ENCODE measurements at places on chromosomes 7 and 10.

- no peak for DNase-seq
Measured at GRCh38 chr7:128120116-128120515, 88.9 kb upstream of the LRRC4 start.

DNA sequence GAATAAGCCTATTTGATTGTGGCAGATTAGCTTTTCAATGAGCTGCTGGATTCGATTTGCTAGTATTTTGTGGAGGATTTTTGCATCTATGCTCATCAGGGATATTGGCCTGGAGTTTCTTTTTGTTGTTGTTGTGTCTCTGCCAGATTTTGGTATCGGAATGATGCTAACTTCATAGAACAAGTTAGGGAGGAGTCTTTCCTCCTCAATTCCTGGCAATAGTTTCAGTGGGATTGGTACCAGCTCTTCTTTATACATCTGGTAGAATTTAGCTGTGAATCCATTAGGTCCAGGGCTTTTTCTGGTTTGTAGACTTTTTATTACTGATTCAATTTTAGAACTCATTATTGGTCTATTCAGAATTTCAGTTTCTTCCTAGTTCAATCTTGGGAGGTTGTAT, 43.4 kb upstream of the KLF14 start:
- DNase-seq: no peak

- peak; percentile 61 for DNase-seq
Measured at GRCh38 chr10:16809074-16809718, 8.0 kb downstream of the RSU1 start.

DNA sequence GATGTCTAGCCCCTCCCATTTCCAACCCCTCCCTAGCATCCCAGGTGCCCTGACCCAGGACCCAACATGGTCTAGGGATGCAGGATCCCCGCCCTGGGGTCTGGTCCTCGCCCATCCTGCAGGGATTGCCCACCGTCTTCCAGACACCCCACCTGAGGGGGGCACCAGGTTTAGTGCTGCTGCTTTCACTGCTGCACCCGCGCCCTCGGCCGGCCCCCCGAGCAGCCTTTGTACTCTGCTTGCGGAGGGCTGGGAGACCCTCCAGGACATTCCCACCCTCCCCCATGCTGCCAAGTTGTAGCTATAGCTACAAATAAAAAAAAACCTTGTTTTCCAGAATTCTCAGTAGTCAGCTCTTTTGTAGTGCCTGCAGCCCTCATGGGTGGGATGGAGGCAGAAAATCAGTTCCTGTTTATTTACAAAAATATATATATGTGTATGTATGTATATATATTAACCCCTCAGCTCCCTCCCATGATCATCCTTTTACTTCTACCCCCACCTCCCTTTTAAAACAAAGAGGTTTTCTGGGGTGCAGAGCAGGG, 9.7 kb downstream of the ZYX start:
- DNase-seq: no peak

DNA sequence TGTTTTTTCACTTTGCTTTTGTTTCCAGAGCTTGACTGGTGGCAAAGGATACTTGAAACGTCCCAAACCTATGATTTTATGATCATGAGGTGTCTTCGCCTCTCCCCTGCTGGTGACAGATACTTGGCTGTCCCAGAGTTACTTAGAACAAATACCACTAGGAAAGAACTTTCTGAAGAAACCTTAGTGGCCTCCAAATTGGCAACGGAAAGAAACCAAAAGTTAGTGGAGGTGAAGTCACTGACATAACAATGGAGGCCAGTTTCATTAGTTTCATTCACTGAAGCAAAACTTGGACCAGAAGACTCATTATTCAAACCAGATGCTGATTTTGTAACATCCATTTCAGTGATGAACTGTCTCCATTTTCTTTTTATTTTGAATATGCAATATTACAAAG, 68.6 kb downstream of the JAZF1 start:
- DNase-seq: peak; percentile 80

DNA sequence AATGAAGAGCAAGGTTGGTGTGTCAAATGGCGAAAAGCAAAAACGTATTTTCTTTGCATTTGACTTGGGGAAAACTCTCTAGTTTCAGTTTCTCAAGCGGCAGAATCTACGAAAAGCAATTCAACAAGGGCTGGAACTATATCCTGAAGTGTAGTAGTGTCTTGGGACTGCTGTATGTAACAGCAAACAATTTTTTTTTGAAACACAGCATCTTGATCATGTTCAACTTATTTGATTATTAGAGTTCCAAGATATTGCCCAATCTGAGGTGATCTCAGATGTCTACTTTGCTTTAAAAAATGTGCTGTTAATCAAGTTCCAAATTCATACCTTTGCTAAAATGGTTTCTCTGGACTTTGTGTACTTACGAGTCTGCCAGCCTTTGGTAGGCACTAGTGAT, 120.6 kb downstream of the ZWINT start:
- no peak for DNase-seq

DNA sequence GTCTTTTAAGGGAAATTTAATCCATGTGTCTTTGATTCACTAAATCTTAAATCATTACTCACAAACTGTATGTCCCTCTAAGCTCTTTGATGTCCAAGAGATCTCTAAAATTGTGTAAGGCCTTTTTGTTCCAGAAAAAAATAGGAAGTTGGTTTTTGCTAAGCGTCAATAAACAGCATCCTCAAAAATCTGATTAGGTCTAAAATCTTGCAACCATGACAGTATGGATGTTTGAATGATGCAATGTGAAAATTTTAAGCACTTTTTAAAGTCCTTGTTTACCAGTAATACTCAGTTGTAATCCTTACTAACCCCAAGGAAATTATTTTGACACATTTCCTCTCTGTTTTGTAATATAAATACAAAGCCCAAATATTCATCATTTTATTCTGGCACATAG, 6.8 kb downstream of the MET start:
- DNase-seq: no peak

DNA sequence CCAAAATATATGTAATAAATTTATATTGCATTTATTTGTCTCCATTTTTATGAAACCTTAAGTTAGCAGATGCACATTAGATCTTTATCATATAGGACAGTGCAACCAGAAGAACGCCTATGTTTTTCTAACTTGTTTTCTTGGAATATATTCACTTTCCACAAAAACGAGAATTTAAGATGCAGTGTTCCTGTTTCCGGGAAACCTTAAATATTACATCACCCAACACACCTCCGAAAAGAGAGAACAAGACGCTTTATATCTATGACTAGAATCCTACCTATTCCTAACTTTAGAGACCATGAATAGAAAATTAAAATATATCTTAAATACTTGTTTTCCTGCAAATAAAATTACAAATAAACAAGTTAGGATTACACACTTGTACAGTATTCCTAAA, 1.9 kb downstream of the EZH2 start:
- DNase-seq: no peak

GRCh38 chr10:72564596-72564995, 61.3 kb downstream of the MICU1 start:
- DNase-seq: peak; percentile 91

DNA sequence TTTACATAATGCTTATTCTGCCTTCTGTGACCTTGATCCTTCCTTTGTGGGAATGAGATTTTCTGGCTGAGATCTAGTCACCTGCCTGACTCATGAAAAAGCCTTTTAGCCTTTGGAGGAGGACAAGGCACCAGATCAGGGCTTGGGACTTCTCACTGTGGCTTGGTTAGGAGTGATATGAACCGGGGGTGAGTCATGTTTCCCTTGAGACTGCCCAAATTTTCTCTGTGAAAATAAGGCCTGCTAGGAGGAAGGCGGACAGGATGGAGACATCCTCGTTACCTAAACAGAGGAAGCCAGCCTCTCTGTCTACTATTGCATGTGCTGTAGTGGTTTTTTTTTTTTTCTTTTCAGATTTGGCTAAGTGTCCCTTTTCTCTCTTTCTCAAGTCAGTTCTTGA, 57.8 kb downstream of the EVX1 start:
- DNase-seq: peak; percentile 59

DNA sequence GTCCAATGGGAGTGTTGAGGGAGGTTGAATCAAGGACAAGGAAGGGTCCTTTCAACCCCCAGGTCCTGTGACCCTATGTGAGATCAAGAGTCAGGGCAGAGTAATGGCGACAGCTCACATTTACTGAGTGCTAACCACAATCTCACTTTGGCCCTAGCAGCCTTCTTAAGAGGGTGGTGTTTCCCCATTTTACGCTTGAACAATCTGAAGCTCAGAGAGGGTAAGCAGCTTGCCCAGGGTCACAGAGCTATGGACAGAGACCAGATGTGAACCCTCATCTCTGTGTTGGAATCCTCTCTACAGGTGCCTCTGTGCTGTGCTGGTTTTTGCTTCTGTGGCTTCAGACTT, 102.0 kb downstream of the GRK5 start:
- DNase-seq: no peak

DNA sequence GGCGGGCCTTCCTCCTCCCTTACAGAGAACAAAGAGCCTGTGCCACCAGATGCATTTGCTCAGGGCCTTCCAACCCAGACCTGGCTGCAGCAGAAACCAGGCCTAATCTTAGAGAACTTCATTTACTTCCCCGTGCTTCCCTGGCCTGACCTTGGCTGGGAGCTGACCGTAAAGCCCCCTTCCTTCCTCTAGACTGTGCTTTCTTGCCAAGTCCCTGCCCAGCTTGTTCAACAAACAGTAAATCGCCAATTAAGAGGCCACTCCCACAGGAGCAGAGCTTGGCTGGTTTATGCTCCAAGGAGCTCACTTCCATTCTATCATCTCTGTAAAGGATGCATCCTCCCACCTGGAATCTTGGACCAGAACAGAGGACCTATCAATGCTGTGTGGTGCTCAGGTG, 110.9 kb downstream of the COL13A1 start:
- DNase-seq: no peak

GRCh38 chr7:157851501-157852067, 514.8 kb downstream of the DNAJB6 start:
- DNase-seq: no peak

- no peak for DNase-seq
Measured at GRCh38 chr7:44294325-44295069, 30.9 kb downstream of the CAMK2B start.

GRCh38 chr10:7372504-7372903, 38.3 kb downstream of the SFMBT2 start:
- no peak for DNase-seq
